Stimulated activated CD8-positive, alpha-beta memory T cell treated with anti-CD3 and anti-CD28 coated beads, Interleukin-7, amount 100 ng/mL, for 4 hours (primary cell): ENCODE measurements at places on chromosomes 7 and 10.

DNA sequence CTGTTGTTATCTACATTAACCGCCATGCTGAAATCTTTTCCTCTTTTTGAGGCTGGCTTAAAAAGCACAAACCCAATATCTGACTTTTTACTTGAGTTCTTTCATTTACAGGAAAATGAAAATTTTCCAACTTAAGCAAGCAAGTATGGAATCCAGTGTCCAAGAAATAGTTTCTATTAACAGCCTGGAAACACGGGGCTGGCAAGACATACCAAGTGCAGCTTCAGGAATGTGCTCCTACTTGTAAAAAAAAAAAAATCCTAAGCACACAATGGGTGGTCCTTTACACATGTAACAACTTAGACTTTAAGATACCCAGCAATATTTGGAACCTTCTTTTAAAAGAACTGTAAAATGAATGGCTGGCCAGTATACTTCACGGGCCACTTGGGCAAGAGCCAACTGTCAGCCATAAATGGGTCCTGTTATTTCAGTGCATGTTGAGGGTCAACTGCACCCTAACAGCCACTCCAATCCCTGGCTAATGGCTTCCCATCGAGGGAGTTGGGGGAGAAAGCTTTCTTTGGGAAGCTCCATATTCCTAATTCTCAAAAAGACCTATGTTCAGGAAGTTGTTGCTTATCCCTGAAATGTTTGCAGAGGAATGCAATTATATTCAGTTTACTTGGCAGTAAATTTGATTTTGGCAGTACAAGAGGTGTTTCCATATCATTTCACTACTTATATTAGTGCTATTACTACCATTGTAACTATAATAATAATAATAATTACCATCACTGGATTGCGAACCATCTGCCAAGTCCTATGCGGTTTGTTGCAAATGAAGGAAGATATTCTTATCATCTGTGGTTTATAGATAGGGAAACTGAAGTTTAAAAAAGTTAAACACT is 236.4 kb upstream of the TMEM72 start:
- no peak for DNase-seq

DNA sequence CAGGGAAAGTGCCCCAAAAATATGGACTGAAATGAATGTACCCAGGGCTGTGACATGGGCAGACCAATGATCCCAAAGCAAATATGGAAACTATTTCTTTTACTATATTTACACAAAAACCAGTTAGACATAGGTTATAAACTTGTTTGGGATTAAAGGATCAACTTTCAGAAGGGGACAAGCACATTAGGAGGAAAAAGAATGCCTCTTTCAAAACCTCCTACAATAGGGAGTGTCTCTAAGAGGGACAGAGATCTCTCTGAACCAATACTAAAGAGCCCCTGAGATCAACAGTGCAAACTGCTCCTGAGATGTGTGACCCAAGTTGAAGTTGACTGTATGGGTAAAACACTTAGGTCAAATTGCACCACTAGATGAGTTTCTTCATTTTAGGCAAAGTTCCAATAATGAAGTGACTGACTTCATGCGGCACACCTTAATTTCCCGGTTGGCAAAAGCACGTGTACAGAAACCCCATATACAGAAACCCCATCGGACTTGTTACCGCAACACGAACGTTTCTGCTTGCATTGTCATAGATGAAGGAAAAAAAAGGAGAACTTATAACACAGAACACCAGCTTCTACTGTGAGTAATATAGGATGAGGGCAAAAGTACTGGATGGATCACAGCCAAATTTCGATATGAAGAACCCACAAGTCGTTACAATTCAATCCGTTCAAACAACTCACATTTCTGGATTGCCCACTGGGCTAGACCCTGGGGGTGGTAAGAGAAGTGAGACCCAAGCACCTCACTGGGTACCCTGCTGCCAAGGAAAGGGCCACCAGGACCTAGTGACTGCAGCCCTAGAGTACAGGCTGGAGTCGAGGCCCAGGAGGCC is 4.3 kb downstream of the SVIL start:
- no peak for DNase-seq

DNA sequence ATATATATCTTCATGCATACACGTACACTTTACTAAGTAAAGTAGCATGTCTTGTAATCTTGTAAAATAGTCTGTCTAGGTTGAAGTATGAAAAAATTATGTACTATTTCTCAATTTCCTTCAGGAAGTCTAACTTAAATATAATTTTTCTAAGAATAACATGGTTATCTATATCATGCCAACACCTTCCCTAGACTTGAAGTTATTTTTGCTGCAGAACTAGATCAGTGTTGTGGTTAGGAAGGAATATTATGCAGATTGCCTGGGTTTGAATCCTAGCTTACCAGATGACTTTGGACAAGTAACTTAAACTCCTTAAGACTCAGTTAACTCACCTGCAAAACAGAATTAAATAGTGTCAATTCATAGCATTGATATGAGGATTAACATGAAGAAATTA is 142.2 kb upstream of the SEMA3A start:
- no peak for DNase-seq

- DNase-seq = no peak
Measured at GRCh38 chr10:92734301-92734700, 44.5 kb downstream of the HHEX start.

- no peak for DNase-seq
Measured at GRCh38 chr10:81957976-81958375, 83.0 kb downstream of the NRG3 start.

DNA sequence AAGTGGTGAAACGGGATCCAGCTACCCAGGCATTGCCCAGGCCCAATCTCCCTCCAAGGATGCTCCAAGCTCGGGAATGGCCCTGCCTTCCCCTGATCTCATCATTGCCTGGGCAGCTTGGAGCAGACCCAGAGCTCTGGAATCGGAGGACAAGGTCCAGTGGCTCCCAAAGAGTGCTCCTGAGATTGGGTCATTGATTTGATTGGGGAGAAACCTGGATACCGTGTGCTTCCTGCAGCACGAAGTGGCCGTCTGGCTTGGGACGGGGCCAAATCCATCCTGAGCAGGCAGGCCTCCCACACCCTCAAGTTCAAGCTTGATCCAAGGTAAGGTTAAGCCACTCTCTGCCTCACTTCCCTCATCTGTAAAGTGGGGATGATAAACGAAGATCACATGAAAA is 69.9 kb downstream of the OAT start:
- DNase-seq = no peak

- DNase-seq = no peak
Measured at GRCh38 chr7:132337450-132338080, 238.7 kb downstream of the PLXNA4 start.

DNA sequence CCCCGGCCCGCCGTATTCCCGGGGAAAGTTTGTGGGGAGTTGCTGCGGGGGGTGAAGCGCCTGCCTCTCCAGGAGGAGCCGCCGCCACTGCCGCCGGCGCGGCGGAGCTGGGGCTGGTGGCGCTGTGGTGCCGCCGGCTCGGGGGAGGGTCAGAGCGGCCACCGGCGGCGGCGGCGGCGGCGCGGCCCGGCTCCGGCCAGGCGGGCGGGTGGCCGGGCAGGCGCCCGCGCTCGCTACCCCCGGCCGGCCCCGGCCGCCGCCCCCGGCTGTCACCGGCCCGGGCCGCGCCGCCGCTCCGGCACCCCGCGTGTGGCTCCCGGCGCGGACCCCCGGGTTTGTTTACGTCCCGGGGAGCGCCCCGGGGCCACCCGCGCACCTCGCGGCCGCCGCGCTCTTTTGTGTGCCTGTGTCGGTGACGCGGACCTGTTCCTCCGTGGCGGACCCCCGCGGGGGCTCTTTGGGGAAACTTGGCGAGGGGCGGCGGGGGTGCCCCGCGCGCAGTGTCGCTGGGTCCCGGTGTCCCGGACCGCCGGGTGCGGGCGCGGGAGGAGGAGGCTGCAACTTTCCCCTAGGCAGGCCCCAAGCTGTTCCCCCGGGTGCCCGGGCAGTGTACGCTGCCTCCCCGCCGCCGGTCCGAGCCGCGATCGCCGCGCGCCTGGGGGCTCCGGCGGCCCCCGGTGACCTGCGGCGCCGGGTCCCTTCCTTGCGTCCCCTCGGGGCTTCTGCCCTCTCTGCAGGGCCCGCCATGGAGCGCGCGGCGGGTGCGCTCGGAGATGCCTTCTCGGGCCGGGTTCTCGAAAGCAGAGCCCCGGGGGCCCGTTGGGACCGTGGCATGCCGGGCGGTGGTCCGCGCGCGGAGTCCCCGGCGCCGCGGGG is 593 bp upstream of the CUX1 start:
- DNase-seq = no peak

DNA sequence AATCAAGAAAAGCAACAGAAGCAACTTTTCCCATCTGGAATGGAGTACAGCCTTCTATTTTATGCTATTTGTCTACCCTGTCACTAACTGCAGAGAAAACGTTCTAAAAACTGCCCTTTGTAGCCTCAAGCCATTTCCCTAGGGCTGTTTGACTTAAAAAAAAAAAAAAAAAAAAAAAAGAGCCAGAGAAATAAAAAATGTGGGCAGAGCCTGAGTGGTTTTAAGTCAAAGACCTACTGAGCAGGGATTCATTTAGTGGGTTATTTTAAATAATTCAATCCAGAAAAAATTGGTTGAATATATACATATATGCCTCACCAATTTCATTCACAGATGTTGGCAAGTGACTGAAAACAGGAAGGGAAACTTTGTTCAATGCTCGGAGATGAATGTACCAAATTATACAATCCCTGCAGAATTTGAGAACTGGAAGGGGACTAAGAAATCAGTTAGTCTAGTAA is 75.2 kb downstream of the PPP1R3C start:
- no peak for DNase-seq

DNA sequence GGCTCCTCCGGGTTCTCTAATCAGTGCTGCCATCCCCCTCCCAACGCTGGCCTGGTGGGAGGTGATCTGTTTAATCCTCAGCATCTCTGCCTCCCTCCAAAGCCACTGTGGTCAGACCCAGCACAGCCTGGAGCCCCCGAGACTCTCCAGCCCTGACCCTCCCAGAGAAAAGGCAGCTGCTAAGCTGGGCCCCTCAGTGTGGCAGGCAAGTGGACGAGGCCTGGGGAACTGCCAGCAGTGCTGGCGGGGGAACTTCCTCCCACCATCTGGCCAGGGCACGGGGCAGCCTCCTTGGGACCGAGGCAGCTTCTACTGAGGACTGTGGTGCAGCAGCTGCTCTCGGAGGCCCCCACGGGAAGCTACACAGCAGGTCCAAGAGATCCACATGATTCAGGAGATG is 51.1 kb downstream of the DPYSL4 start:
- DNase-seq = no peak

GRCh38 chr7:113142385-113143119 is 24.2 kb upstream of the SMIM30 start:
- DNase-seq = no peak

DNA sequence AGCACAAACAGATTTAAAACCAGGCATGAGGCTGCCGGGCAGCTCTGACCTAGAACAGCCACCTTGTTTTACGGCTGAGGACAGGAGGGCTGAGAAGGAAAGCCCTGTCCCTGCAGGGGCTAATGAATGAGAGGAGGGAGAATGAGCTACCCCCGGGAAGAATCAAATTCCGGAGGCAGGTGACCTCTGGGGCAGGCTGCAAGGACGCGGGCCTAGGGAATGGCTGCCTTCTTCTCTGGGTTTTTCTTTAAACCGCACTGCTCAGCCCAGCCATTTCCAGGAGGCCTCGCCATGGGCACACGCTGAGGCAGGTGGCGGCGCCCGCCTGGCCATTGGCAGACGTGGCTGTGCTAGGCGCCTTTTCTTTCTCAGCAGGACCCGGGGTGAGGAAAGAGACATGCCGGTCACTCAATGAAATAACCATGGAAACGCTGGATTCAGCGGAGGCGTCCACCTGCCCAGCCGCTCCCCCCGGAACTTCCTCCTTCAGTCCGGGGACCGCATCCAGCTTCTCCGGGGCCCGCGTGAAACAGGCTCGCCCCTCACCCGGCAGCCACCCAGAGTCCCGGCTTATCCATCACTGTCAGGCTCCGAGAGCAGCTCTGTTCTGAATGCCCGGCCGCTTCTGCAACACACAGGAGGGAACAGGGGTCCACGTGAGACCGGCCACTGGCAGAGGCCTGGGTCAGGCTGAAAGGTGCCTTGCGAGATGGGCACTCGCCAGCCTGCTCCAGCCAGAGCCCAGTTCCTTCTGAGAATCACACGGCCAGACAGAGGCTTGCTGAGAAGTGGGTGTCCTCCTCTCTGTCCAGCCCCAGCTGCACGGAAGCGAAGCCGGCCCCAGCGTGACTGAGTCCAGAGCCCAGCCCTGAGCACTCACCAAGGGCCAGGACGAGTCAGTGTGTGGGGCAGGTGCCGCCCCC is 82.1 kb downstream of the PDGFA start:
- no peak for DNase-seq

DNA sequence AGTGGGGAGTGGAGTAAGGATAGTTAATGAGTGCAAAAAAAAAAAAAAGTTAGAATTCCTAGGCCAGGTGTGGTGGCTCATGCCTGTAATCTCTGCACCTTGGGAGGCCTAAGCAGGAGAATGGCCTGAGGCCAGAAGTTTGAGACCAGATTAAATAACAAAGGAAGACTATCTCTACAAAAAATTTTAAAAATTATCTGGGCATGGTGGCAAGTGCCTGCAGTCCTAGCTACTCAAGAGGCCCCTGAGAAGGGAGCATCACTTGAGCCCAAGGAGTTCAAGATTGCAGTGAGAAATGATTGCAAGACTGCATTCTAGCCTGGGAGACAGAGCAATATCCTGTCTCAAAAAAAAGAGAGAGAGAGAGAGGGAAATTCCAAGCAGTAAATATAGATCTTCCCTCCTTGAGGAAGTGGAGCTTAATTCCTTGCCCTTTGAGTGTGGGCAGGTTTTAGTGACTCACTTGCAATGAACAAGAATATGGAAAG is 19.5 kb upstream of the CSTF2T start:
- DNase-seq = no peak

GRCh38 chr7:70392877-70393435 is 739.0 kb upstream of the GALNT17 start:
- no peak for DNase-seq

DNA sequence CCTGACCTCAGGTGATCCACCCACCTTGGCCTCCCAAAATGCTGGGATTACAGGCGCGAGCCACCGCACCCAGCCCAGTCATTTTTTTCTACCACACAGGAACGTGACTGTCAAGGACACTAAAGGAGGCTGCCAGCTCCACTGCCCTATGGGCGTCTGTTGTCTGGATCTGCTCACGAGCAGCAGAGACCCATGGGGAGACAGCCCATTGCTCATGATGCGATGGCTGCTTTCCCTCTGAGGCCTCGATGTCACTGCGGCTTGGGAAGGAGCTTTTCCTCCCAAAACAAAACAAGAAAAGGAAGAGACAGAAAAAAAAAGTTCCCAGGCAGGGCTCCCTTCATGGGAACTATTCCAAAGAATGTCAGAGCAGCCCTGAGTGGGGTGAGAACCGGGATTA is 70.5 kb downstream of the DENND2A start:
- DNase-seq = no peak

GRCh38 chr7:52107355-52107754 is 790.7 kb upstream of the COBL start:
- no peak for DNase-seq

- DNase-seq = no peak
Measured at GRCh38 chr10:100319707-100320402, 10.2 kb downstream of the PKD2L1 start.

- DNase-seq = no peak
Measured at GRCh38 chr10:88865281-88865876, 13.7 kb upstream of the ANKRD22 start.
